LHCN-M2 (cell line): ENCODE measurements at places on chromosomes 6 and 20. TPM values are rescaled to one million over a fixed set of nuclear protein-coding genes. Genes with fewer than 3 reads are reported as not detected.

DNA sequence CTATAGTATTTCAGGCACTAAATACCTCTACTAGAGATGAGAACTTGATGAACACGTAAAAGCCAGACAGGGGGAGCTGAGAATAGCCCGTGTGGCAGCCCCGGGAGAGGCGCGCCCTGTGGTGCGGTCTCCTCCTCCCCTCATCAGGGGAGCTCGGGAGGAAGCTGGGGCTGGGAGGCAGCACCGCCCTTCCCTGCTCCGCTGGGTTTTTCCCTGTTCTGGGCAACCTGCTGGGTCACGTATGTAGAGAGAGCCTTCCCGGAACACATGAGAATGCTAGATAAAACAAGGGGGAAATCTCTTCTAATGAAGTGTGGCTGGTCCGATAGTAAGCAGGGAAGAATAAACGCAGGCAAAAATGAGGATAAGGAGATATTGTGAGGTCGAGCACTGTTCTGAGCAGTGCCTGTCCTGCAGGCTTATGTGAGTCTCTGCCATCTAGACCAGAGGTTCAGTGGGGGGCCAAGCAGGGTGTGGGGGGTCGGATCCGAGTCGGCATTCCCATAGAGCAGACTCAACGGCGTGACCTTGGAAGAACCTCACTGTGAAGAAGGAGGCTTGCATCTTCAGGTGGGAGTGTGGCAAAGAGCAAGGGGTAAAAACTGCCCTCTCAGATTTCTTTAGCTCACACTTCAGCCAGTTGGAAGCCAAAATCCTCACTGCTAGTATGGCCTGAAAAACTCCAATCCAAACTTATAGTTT lies 13.4 kb upstream of the RPS6KA2 start:
- DNase-seq = no peak

DNA sequence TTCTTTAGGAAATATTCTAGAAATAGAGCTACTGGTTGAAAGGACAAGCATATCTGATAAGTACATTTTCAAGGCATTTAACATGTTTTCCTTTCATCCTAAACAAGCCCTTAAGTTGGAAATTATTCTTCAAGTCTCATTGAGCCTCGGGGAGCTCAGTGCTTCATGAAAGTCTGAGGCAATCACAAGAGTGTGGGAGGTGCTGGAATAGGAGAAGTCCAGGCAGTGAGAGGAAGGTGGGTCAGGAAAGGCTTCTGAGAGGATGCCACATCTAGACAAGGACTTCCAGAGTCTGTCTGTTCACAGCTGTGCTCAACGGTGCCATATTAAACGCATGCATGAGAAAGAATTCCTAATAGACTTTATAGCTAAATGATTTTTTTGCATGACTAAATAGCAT lies 69.8 kb downstream of the CD83 start:
- no peak for DNase-seq

DNA sequence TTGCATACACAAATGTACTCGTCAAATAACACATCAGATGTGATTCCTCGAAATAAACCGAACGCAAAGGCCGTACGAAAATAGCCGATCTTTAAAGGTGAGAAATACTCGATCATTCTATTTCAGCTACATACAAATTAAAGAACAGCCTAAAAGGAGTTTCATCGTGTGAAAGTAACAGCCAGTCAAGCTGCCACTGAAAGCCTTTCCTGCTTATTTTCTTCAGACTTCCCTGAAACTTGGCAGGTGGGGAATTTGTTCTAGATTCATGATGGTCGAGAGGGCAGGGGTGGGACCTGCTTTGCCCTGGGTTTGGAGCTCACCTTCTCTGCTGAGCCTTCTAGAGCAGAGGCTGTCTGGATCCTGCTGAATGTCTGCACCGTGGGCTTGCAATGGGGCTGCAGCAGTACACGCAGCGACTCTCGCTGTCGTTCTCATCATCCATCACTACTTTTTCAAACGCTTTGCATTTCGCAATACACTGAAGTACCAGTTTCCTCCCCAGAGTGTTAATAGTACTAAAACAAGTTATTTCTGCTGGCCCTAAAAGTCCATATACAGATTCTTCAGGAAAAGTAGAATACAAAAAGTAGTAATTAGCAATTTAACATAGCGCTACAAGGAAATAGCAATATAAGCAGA lies 16.2 kb downstream of the FOXC1 start:
- DNase-seq = no peak

- no peak for DNase-seq
These were observed 816.9 kb downstream of the DHX35 start for GRCh38 chr20:39778847-39779604.

HEBP2 gene
- 21.9 and 24.8 TPM in 2 replicates for total RNA-seq

BTN1A1 gene
- not detected in 2 replicates for total RNA-seq
